Stimulated activated CD8-positive, alpha-beta memory T cell treated with anti-CD3 and anti-CD28 coated beads, Interleukin-4, amount 100 ng/mL, for 4 hours (primary cell): ENCODE measurements at places on chromosomes 6 and 20.
A peak's percentile ranks its signal among the peaks of the same experiment; 100 is the strongest.

GRCh38 chr6:47256361-47256760, 53.3 kb downstream of the TNFRSF21 start:
- no peak for DNase-seq

GRCh38 chr6:147205690-147206600, 1.7 kb downstream of the STXBP5 start:
- no peak for DNase-seq

DNA sequence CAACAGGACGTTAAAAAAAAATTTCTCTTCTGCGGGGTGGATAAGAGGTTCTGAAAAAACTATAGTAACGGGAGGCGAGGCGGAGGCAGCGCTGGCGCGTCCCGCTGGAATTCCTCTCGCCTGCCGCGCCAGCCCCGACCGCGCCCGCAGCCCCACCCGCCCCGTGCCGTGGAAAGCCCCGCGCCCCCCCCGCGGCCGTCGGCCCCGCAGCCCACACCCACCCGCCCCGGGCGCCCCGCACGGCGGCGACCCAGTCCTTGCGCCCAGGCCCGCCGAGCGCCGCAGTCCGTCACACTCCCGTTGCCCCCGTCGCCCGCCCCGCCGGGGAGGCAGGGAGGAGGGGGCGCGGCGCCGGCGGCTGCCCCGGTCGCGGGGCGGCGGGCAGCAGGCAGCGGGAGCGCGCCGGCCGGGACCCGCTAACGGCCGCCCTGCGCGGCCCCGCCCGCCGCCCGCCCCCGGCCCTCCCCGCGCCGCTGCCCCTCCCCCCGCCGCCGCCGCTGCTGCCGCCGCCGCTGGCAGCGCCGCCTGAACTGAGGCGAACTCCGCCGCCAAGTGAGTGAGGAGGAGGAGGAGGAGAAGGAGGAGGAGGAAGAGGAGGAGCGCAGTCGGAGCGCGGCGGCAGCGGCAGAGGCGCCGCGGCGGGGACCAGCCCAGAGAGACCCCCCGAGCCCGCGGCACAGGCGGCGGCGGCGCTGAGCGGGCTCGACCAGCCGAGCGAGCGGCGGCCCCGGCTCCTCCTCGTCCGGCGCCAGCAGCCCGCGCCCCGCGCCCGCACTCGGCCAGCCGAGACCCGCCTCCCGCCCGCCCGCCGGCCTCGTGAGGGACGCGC, at the start of gene QKI:
Gene QKI (plus strand): TSS at position 602 of the 829 bp plus-strand sequence. CDS start 476 bp downstream, outside the sequence.
- peak; percentile 69 for DNase-seq

GRCh38 chr6:43724914-43725642, 37.5 kb upstream of the MRPS18A start:
- peak; percentile 65 for DNase-seq

GRCh38 chr20:19244291-19244690, 31.8 kb downstream of the SLC24A3 start:
- no peak for DNase-seq

DNA sequence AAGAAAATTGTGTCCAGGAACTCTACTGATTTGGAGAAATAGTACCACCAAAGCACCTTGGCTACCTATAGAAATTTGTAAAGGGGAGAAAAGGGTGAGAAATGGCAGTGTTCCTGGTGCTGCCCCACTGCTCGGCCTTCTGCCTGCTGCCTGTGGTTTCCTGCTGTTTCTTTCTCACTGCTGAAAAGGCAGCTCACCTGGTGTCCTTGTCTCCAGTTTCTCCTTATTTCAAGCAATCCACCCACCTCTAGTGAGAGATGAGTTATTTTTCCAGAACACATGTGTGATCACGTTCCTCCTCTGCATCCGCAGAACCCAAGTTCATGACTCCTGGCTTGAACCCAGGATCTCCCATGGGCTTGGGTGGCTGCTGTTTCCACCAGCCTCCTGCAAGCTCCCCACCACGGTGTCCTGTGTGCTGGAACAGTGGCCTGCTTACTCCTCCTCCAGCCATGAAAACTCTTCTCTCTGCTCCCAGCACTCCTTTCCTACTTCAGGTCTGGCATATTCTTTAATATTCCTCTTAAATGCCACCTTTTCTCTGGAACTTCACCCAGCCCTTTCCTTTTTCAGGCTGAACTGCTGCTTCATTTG, 48.9 kb downstream of the ELOVL2 start:
- DNase-seq = no peak

- peak; percentile 67 for DNase-seq
Measured at GRCh38 chr6:31769684-31770371, 7.3 kb downstream of the VWA7 start.

DNA sequence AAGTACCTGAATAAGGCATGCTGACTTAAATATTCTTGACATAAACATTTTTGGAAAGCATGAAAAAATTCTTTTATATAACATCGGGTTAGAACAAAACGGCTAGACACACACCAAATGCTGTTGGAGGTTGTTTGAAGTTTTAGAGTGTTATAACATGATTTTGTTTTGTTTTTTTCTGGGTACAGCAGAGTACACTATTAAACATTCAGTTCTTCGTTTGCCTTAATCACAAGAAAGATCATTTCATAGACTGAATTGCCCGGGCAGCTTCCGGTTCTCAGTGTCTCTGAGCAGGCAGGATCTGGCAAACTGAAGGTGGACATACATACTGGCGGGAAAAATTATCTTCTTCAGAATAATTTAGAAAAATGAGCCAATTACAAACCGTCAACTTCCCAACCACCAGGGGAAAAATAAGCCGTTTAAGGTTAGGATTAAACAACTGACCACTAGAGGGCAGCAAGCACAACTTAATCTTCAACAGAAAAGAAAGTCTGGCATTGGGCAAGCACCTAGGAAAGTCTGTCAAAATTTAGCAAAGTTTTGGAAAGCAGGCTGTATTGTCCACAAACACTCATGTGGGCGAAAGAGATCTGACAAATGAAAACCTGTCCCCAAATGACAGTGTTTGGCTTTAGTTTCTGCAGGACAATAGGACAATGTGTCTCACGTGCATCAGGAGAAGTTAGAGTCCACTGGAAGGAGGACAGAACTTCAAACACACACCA, 15.0 kb downstream of the ZNF217 start:
- no peak for DNase-seq

GRCh38 chr6:20600831-20601230, 66.6 kb downstream of the CDKAL1 start:
- DNase-seq = no peak

- DNase-seq = no peak
Measured at GRCh38 chr6:7705483-7705882, 20.4 kb upstream of the BMP6 start.

DNA sequence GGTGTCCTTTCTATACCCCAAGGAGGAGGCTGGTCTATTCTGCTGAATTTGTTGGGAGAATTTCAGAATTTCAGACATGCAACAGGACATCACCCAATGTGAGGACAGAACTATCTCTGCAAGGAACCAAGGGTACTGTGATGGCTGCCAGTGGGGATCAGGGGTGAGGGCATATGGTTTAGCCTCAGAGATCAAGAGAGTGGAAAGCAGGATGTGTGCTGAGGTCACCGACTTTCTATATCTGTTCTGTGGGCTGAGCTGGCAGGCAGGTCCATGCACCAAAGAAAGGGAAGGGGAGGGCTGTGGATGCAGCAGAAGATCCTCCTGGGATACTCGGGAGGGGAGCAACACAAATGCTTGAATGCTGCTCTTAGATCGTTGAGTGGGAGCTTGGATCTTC, 28.8 kb downstream of the MYT1 start:
- no peak for DNase-seq

DNA sequence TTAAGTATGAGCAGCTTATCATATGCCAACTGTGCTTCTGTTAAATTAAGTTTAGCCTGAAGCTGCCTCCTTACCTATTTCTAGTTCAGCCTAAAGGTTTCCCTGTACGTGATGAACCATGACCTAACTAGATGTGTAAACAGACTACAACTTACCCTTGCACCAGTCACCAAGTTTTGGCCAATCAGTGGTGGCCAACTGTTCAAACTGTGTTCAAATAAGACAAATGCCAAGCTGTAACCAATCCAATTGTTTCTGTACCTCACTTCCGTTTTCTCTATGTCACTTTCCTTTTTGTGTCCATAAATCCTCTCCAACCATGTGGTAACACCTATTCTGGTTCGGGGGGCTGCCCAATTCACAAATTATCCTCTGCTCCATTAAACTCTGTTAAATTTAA, 6.0 kb upstream of the SLC2A10 start:
- no peak for DNase-seq

DNA sequence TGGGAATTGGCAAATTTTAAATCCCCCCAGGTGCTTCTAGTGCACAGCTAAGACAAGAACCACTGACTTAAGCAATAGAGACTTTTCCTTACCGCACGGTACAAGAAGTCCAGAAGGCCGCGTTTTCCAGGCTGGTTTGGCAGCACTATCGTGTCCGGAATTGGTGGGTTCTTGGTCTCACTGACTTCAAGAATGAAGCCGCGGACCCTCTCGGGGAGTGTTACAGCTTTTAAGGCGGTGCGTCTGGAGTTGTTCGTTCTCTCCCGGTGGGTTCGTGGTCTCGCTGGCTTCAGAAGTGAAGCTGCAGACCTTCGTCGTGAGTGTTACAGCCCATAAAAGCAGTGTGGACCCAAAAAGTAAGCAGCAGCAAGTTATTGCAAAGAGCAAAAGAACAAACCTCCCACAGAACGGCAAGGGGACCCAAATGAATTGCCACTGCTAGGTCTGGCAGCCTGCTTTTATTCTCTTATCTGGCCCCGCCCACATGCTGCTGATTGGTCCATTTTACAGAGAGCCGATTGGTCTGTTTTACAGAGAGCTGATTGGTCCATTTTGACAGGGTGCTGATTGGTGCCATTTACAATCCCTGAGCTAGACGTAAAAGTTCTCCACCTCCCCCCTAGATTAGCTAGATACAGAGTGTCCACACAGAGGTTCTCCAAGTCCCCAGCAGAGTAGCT, 264.5 kb downstream of the PREX1 start:
- DNase-seq = no peak

DNA sequence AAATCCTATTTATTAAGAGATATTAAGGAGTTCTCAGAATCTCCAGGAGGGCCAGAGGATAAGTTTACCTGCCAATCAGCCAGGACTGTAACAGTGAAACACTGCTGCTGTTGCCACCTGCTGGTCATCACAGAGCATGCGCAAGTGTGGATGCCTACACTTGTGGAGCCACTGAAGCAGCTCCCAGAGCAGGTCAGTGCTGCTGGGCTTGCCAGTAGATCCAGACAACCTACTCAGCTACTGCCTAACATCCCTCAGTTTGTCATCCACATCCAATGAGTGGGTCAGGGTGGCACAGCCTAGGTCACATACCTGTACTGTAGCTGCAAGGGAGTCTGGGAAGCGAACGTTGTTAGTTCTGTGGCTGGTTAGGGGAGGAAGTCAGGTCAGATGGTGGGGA, 18.3 kb upstream of the NHSL1 start:
- DNase-seq = no peak

GRCh38 chr6:78605909-78606446, 261.4 kb upstream of the IRAK1BP1 start:
- no peak for DNase-seq

- no peak for DNase-seq
Measured at GRCh38 chr6:147560670-147561069, 52.2 kb downstream of the SAMD5 start.

DNA sequence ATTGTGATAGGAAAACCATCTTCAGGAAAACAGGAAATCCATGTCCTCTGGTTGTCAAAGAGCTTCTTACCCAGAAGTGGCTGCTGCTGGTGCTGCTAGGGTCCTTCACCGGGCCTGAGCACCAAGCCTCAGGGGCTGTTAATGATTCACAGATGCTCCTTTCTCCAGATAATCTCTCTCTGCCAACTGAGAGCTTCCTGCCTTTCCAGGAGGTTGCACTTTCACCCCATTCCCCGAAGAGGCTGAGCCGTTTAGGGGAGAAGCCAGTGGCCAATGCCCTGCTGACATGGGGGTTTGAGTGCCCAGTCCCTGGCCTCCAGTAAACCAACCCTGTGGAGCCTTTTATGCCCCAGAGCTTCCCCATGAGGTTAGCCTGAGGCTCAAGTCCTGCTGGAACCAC, 122.4 kb downstream of the CBLN4 start:
- DNase-seq = no peak

GRCh38 chr6:5325173-5325572, 63.9 kb downstream of the FARS2 start:
- no peak for DNase-seq

- DNase-seq = no peak
Measured at GRCh38 chr20:49132995-49133478, 55.1 kb downstream of the STAU1 start.

DNA sequence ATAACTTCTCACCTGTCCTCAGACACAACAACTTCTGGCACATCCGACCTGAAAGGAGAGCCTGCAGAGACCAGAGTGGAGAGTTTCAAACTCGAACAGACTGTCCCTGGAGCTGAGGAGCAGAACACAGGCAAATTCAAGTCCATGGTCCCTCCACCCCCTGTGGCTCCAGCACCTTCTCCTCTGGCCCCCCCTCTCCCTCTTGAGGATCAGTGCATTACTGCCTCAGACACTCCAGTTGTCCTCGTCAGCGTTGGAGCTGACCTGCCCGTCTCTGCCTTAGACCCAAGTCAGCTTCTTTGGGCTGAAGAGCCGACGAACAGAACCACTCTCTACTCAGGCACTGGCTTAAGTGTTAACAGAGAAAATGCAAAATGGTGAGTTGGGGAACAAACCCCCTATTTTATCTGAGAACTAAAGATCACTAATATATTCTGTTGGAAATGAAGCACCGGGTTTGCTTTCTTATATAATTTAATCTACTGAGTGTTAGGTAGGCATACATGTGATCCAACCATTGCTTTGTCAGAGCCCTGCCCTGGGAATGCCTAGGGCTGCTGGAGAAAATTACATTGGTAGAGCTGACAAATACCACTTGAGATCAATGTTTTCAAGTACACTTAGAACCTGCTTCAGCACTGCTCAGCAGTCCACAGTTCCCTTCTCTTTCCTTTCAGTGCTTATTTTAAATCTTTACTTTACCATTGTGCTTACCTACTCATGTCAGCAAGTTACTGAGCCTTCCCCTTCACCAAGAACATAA, 77.5 kb upstream of the LTV1 start:
- no peak for DNase-seq

DNA sequence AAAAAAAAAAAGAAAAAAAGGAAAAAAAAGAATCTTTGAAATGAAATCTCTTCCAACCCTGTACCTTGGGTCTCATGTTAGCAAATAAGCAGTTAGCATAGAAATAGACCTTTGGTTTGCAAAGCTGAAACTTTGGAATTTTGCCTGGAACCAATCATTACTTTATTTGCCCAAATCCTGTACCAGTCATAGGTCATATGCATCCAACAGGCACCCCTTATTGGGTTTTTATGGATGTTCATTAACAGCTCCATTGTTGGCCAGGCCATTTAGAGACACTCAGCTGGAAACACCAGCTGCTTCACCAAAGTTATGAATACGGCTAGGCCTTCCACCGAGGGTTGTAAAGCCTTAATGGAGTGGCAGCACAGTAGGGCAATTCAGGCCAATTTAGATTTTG, 53.0 kb downstream of the ALDH8A1 start:
- DNase-seq = no peak

DNA sequence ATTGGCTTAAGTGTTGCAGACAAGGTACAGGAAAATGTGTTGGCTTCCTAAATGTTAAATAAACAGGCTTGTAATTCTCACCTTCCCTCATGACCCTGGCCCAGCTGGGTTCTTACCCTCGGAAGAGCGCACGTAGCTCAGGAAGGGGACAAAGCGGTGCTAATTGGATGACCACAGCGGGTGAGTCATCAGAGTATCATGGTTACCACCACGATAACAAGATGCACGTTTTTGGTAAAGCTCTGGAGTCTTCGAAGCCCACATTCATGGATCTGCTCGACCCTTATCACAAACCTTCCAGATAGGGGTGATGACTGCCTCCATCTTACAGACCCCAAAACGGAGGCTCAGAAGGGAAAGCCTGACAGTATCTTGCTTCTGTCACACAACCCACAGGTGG, 32.8 kb downstream of the APCDD1L start:
- DNase-seq = no peak

GRCh38 chr6:37210313-37210968, 40.5 kb downstream of the PIM1 start:
- DNase-seq = peak; percentile 50
